ENCODE measurements at places on chromosomes 2 and 18. TPM values are rescaled to one million over a fixed set of nuclear protein-coding genes. Genes with fewer than 3 reads are reported as not detected.

Gene POTEF
- total RNA-seq, result not detected

Gene BMP10
- not detected for total RNA-seq

Gene CCDC121
- total RNA-seq, result 4.4 TPM

Gene PLGLB2
- total RNA-seq, result 1.2 TPM

DNA sequence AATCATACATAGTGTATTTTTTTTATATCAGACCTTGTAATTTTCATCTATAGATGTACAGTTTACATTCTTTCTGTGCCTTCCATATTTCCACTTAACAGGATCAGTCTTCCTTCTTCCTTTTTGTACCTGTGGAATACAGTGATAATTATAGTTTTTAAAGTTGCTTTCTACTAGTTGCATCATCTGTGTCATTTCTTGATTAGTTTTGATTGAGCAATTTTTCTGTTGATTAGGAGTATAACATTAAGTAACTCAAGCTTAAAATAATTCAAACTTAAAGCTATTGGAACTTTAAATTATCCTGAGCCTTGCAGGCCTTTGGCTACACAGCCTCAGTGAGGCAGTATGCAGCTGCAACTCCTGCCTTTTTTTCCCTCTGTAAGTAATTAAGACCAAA lies 57.4 kb downstream of the NEURL3 start:
- no peak overlapping the region for H3K27ac ChIP-seq
- H3K36me3 ChIP-seq, result no peaks in the 10 kb centered on the region
- no peak for DNase-seq
- no peaks in the 10 kb centered on the region for H3K27me3 ChIP-seq
- no peaks in the 10 kb centered on the region for H3K4me1 ChIP-seq

DNA sequence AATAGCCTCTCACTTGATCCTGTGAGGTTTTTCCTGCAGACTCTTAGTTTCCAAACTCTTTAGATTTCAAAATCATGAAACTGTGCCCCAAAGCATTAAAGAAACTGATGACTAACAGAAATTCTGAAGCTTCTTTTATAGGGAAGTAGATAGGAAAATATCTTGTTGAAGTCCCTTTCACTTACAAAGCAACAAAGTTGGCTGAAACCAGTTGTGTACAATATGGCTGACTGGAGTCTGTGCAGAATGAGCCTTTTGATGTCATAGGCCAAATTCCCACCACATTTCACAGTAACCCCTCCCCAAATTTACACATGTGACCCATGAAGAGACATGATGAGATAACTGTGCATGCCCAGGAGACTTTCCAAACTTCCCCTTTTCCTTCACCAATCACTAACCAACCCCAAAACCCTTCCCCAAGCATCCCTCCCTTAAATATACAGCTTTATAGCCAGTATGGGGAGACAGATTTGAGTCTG lies 61.7 kb upstream of the NCK2 start:
- H3K36me3 ChIP-seq, result no peaks in the 10 kb centered on the region
- H3K27me3 ChIP-seq, result peaks cover 18% of the 10 kb centered on the region
- H3K4me3 ChIP-seq, result no peak overlapping the region
- no peak for DNase-seq
- no peak overlapping the region for H3K27ac ChIP-seq

DNA sequence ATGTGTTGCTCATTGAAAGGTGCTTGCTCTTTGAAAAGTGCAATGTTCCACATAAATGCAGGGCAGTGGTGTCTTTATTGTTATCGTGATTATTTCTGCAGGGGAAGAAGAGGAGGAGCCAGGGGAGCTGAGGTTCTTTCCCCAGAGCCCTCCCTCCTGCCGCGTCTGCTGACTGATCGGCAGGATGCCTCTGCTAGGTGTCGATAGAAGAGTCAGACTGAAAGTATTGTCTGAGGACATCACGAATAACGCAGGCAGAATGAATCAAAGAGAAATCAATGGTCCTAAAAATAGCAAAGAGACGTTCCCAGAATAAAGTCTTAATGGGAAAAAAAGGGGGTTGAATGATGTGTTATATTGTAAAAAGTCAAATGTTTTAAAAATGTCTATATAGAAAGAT lies 47.4 kb upstream of the SIX3 start:
- no peak overlapping the region for H3K27ac ChIP-seq
- H3K4me1 ChIP-seq, result no peaks in the 10 kb centered on the region
- no peaks in the 10 kb centered on the region for H3K27me3 ChIP-seq
- no peak overlapping the region for H3K4me3 ChIP-seq
- DNase-seq, result no peak
- no peaks in the 10 kb centered on the region for H3K36me3 ChIP-seq
